ENCODE measurements at places on chromosomes 5 and 9. TPM values are rescaled to one million over a fixed set of nuclear protein-coding genes. Genes with fewer than 3 reads are reported as not detected.
A peak's percentile ranks its signal among the peaks of the same experiment; 100 is the strongest.

INIP gene
- total RNA-seq = 29.8 TPM

DNA sequence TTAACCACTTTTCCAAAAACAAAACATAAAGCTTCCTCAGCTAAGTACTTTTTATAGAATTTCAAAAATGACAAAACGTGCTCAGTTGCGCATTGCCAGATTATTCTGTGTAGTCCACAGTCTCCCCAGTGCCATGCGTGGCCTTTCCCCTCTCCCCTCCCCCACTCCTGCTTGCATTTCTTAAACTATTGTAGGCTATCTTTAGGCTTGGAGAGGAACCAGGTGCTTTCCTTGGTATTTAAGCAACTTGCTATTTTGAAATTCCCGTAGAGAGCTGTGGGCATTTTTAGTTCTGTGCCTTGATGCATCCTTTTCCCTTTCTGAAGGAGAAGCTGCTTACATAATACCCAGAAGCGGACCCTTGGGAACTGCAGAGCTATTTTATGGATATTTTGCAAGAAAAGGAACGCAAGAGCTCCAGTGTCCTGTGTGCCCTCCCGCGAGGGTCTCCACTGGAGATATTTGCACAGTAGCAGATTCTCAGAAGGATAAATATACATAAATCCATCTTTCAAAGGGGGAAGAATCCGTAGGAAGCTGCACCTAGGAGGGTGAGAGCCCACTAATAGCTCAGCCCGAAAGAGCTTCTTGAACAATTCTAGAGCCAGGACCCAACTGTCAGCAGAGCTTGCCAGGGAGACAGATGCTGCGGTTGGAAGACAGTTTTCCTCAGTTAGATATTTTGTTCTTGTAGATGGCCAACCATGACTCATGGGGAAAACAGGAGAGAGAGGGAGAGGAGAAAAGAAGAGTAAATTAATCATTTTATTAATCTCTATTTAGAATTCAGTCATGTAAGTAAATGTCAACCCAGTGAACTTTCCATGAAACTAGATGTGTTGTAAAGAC lies 1298.3 kb upstream of the WWC1 start:
- DNase-seq = no peak

C6 gene
- total RNA-seq = not detected

DNA sequence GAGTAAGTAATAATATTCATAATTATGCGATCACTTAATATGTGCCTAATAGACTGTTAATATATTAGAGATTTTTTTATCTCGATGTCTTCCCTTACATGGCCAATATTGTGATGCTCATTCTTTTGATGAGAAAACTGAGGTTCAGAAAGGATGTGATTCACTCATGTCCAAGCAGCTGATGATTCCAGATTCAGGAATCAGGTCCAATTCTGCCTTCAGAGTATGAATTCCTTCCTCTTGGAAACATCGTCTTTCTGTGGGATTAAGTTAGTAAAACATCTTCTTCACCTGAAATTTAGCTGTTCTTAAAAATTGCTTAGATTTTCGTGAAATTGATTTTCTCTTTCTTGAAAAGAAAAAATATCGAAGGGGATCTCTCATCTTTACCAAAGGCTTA lies 242.5 kb upstream of the RFX3 start:
- DNase-seq = no peak

SMIM33 gene
- 0.34 TPM for total RNA-seq

DNA sequence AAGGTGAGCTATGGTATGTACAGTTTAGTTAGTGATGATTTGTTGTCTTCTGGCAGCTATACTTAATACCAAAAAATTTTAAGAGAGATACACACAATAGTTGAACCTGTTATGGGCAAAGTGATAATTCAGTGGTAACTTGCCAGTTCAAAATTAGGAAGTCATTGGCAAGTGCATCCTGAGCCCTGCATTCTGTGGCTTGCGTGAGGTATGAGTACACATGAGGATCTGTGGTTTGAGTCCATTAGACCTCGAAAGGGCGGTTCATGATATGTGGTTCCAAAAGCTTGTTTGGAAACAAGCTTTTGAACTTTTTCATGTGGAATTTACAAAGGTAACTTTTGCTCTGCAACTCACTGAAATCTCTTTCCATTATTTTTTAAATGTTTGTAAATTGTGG lies 47.0 kb downstream of the GPR21 start:
- no peak for DNase-seq

TSSK1B gene
- not detected for total RNA-seq

DNA sequence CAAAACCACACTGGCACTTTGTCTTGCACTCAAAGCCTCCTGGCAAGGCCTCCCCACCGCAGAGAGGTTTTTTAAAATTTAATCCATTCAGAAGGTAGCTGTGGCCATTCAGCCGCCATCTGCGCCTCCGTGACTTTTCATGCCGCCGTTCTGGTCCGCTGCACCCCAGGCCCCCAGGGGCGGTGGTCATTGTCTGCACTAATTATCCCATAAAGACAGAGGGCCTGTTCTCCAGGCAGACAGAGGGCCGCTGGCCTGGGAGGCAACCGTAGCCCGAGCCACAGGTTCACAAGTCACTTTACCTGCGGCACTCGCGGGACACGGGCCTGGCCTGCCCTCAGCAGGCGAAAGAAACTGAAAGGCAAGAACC lies 49.4 kb downstream of the EXD3 start:
- no peak for DNase-seq

DNA sequence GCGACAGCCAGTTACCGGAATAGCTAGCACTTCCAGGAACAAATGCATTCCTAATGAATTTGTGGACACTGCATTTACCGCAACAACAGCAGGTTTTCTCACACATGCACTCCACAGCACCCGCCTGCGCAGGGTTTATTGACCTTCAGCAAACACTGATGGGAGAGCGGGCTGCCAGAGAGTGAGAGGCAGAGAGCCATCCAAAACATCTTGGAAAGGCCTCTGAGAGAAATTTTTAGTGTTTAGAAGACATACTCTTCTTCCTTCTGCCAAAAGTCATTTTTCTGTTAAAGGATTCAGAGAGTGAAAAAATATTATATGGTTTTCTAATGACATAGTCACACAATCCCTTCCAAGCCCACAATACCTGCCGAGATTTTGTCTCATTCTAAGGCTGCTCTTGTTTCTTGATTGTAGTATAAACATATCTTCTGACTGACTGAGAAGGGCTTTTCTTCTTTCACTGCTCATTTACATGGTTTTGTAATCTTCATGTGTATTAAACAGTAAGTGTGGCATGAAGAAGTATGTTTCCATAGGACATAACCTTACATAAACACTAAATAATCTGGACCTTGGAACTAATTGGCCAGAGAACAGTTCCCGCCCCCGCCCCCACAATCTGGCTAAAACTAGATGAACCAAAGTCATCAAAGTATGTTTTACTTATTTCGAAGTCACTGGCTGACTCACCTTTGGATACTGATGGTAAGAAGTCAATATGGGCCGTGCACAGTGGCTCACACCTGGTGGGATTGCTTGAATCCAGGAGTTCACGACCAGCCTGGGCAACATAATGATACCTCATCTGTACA lies 432.5 kb upstream of the MEF2C start:
- DNase-seq = no peak

GRCh38 chr5:28281351-28281750 lies 1243.0 kb upstream of the CDH9 start:
- no peak for DNase-seq

LECT2 gene
- total RNA-seq = not detected

SPINK7 gene
- not detected for total RNA-seq

GRCh38 chr9:81737871-81738507 lies 48.6 kb upstream of the TLE1 start:
- no peak for DNase-seq

- no peak for DNase-seq
Observed at GRCh38 chr9:129497005-129497812, 123.7 kb downstream of the C9orf50 start.

ALDH7A1 gene
- total RNA-seq = 3.2 TPM

- peak; percentile 26 for DNase-seq
Observed at GRCh38 chr9:128706671-128707381, 4.5 kb downstream of the PKN3 start.

GRCh38 chr5:115456056-115456455 lies 88.5 kb downstream of the FEM1C start:
- no peak for DNase-seq

SNX18 gene
- 24.6 TPM for total RNA-seq

RALGPS1 gene
- 5.1 TPM for total RNA-seq

- peak; percentile 64 for DNase-seq
Observed at GRCh38 chr9:34988218-34989002, 1.1 kb upstream of the DNAJB5 start.

FRMD3 gene
- 1.2 TPM for total RNA-seq

SLC6A7 gene
- not detected for total RNA-seq

GRCh38 chr5:163807781-163808180 lies 302.4 kb downstream of the MAT2B start:
- no peak for DNase-seq

ANXA6 gene
- total RNA-seq = 518 TPM

NUTM2G gene
- not detected for total RNA-seq

GRCh38 chr5:153831973-153832372 lies 206.7 kb downstream of the FAM114A2 start:
- DNase-seq = no peak

PCDHB9 gene
- total RNA-seq = not detected

- DNase-seq = no peak
Observed at GRCh38 chr5:143168171-143168741, 235.2 kb downstream of the NR3C1 start.

DNA sequence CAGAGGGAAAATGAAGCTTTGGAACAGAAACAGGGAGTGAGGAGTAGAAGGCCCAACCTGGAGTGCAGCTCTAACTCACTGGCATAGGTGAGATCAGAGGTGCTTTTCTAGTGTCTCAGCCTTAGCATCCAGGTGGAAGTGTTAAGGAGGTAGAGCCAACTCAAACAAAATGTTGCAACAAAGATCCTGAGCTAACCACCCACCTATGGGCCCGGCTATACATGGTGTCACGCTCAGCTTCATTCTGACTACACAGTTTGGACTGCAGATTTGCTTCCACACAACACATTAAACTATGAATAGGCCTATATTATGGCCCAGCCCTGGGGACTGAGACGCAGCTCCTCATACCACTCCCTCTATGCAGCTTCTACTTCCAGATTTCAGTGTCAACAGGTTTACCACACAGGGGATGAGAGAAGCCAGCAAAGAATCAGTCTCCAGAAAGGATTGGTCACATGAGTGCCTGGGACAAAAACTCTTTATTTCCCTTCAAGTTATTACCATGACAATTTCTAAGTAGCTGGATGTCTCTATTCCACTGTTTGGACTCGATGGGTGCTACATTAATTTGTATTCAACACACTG lies 9.0 kb downstream of the C5orf63 start:
- no peak for DNase-seq

GRCh38 chr5:135057233-135057632 lies 23.2 kb upstream of the PITX1 start:
- no peak for DNase-seq

GRCh38 chr5:108989761-108990392 lies 242.2 kb downstream of the FER start:
- no peak for DNase-seq

DMRTA1 gene
- total RNA-seq = not detected

GRCh38 chr5:177453852-177454396 lies 7.3 kb downstream of the PRR7 start:
- DNase-seq = no peak

GRCh38 chr5:178357121-178357521 lies 124.5 kb upstream of the PHYKPL start:
- no peak for DNase-seq

Data from activated naive CD8-positive, alpha-beta T cell treated with anti-CD3 and anti-CD28 coated beads, Interleukin-2, amount 10 ng/mL, durations not matched to agents 7 days and 5 days (primary cell).